NCI-H2029 treated with DMSO at 0.1 percent for 48 hours (cell line): ENCODE measurements at places on chromosomes 2 and 18.

- DNase-seq, result no peak
Measured at GRCh38 chr18:27400001-27400400, 214.9 kb upstream of the CHST9 start.

GRCh38 chr2:64145714-64146113 is 1.5 kb upstream of the PELI1 start:
- no peak for DNase-seq

GRCh38 chr2:137937246-137937645 is 27.0 kb upstream of the HNMT start:
- DNase-seq, result no peak

DNA sequence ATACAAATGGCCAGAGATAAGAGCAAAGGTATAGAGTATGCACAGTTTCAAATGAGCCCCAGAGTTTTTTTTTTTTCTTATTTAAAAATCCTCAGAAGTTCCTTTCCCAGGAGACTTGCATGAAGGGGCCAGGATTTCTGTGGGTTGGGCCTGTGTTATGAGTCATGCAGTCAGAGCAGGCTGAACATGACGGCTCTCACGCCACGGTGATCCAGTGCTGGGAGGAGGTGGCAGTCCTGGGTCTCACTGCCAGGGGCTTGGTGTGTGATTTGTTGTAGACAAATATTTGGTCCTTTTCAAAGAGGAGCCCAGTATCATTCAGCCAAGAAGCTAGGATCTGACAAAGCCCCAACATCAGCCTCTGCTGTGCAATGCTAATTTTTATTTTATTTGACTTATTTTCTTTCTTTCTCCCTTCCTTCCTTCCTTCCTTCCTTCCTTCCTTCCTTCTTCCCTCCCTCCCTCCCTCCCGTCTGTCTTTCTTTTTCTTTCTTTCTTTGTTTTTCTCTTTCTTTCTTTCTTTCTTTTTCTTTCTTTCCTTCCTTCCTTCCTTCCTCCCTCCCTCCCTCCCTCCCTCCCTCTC is 10.4 kb upstream of the KCNE4 start:
- DNase-seq, result no peak

DNA sequence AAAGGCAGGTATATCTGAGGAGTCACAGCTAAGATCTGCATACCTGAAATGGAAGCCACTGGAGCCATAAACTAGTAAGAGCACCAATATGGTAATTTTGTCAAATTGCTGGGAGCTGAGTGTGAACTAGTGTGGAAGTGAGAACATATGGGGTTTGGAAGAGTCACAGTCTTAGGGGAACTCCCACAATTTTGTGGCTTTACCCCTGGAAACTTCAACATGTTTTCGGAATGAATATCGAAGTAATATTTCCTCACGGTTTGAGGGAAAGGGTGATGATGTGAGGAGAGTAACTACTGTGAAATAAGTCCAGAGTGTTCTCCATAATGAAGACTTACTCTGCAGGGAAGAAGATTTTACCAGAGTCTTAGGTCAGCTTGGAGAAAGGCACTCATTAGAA is 565.9 kb downstream of the RIT2 start:
- no peak for DNase-seq

DNA sequence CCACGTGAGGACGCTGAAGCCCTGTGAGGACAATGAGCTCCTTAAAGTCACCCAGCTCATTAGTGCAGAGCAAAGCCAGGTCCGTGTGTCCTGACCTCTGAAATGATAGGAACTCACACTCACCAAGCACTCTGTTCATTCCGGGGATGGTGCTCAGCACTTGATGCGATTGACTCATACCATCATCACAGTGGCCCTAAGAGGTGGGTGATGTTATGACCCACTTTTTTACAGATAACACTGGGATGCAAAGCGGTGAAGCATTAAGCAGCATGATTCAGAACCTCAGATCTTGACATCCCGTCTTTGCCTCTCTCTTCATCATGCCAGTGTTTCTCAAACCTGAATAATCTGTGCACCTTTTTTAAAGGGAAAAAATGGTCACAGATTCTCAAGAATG is 234.8 kb downstream of the ALPK2 start:
- DNase-seq, result no peak

DNA sequence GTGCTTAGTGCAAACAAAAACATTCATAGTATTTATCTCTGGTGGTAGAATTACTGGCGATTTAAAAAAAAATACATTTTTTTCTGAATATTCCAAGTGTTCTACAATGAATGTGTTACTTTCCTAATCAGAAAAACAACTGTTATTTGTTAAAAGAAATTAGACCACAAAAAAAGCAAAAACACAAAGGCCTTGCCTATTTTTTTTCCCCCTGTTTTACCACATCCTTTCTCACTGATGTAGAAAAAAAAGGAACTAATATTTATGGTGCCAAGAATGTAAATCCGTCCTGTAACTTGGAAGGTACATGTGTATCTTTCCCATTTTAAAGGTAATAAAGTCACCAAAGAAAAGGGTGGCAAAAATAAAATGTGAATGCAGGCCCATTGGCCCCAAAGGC is 28.4 kb upstream of the MGAT4A start:
- DNase-seq, result no peak

GRCh38 chr18:65919018-65919417 is 168.2 kb downstream of the CDH7 start:
- DNase-seq, result no peak

- DNase-seq, result no peak
Measured at GRCh38 chr2:227493524-227493923, 21.6 kb downstream of the AGFG1 start.

- DNase-seq, result no peak
Measured at GRCh38 chr2:241269707-241270520, 45.6 kb downstream of the HDLBP start.

DNA sequence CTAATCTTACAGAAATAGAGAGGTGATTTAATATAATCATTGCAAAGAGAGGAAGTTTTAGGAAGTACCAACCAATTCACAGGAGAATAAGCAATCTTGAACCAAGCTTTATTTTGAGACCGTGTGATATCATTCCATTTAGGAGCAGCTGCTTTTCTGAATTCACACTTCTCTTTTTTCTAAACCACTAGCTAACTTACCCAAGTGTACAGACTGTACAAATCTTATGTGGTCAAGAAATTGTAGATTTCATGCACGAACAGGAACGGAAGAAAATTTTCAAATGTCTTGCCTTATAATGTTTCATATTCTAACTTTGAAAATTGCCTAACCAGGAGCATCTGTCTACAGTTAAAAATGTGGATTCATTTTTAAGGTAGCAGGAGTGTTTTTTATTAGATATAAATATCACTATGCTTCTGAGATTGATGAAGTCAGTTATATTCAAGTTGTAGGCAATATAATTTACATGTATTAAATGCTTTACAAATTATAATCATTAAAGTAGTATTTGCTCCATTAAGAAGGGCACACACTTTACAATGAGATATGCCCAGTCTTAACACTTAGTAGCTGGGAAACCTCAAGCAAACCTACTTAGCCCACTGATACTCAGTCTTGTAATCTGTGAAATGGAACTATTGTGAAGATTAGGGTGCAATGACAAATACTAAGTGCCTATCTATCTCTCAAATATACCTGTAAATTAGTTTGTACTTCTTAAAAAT is 302.2 kb upstream of the STON1 start:
- DNase-seq, result no peak

GRCh38 chr2:191421950-191422349 is 176.7 kb downstream of the MYO1B start:
- DNase-seq, result no peak

DNA sequence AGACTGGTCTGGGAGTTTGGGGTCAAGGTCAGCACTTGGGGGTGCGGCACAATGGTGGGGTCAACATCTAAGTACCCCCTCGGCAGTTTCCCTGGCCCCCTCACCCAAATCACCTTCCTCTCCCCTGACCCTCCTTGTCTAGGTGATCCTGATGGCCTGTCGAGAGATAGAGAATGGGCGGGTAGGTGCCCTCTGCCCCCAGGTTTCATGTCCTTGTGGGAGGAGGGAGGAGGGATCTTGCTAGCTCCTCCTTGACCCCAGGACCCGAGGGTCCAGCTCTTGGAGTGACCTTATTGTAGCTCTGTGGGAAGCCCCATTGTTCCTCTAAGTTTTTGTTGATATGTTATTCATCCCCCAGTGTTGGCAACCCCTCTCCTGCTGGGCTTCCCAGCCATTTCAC is 3.6 kb downstream of the PTPN18 start:
- no peak for DNase-seq

GRCh38 chr18:11146238-11146946 is 3.0 kb downstream of the PIEZO2 start:
- DNase-seq, result no peak

GRCh38 chr18:37453752-37454151 is 111.8 kb downstream of the CELF4 start:
- no peak for DNase-seq

DNA sequence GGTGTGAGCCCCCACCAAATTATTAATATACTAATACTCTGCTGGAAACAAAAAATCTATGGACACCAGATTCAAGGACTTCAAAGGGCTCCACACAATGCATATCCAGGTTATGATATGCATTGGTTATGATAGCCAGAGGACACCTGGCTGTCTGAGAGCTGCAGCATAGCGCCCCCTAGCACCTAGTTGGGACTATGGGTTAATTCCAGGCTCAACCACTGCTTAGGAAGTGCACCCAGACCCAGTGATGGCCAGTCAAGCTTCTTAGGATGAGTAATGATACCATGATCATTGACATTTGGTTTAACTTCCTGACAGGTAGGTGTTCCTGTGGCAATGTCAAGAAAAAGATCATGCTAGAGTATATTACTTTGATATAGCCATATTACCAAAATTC is 3.8 kb upstream of the FRZB start:
- no peak for DNase-seq

GRCh38 chr2:37355735-37356134 is 11.3 kb downstream of the QPCT start:
- no peak for DNase-seq

DNA sequence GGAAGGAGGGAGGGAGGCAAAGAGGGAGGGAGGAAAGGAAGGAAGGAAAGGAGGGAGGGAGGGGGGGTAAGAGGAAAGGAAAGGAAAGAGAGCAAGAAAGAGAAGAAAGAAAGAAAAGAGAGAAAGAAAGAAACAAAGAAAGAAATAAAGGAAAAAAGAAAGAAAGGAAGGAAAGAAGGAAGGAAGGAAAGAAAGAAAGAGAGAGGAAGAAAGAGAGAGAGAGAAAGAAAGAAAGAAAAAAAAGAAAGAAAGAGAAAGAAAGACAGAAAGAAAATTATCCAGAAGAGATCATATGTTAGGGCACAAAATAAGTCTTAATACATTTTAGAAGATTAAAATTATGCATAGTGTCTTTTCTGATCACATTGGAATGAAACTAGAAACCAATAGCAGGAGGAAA is 24.3 kb upstream of the TFCP2L1 start:
- DNase-seq, result no peak

DNA sequence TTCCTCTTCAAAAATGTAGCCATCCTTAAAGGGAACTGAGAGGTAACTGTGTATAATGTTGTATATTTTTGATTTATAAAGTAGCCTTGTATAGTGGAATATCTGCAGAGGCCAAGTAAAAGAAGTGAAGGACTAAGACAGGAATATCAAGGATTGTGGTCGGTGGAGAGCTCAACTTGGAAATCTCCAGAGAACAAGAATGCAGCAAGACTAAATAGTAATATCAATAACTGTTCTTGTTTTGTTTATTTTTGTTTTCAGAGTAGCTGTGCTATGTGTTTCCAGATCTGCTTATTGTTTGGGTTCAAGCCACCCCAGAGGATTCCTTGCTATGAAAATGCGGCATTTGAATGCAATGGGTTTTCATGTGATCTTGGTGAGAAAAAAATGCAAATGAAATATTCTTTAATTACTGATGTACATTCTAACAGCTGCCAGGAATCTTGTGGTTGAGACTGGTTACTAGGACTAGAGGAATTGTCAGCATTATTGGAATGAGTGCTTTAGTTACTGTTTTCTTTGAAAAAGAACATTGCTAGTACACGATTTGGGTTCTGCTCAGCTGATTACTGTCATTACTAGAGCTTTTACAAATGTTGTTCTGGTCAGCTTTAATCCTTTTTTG is 25.0 kb downstream of the FASTKD2 start:
- no peak for DNase-seq

- DNase-seq, result no peak
Measured at GRCh38 chr2:187422282-187422681, 25.8 kb downstream of the CALCRL start.

GRCh38 chr2:101327863-101328394 is 19.4 kb upstream of the RNF149 start:
- peak; percentile 24 for DNase-seq

DNA sequence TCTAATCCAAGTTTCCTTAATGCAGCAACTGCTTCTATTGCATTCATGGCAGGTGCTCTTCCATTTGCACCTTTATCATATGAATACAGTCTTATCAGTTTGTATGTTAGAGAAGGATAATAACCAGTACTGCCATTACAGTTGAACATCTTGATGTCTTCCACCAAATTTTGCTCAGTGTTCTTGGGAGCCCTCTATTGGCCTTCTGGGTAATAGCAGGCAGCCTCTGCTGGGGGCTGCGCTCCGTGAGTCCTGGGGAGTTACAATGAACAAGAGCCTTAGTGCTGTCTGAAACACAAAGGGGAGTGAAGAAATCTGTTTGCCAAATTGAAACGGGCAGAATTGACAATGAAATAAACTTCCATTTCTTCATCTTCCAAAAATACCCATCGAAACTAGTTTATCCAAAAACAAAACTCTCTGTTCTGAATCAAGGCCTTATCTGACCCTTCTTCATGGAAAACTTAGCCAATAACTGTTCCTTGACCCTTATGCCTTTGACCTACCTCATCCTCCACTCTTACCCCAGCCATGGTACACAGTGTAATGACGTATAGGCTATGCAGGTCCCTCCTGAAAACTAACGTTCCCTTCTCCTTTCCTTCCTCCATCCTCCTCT is 79.9 kb downstream of the ALK start:
- peak; percentile 37 for DNase-seq

DNA sequence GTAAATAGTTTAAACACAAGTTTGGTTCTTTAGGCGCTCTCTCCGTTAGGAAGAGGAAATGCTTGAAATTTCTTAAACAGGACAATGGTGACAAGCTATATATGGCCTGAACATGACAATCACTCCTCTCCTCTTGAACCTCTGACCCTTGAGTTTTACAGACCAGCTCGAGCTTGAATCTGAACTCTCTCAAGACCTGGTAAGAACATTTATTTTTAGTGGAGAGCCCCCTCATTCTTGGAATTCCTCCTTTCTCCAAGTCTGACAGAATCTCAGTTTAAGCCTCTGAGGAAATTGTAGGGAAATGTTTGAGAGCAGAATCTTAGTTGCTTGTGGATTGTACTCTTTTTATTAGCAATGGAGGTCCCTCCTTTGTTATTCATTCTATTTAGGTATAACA is 1293.6 kb upstream of the ZEB2 start:
- DNase-seq, result no peak

GRCh38 chr2:233422050-233422639 is 67.9 kb downstream of the DGKD start:
- DNase-seq, result peak; percentile 89

DNA sequence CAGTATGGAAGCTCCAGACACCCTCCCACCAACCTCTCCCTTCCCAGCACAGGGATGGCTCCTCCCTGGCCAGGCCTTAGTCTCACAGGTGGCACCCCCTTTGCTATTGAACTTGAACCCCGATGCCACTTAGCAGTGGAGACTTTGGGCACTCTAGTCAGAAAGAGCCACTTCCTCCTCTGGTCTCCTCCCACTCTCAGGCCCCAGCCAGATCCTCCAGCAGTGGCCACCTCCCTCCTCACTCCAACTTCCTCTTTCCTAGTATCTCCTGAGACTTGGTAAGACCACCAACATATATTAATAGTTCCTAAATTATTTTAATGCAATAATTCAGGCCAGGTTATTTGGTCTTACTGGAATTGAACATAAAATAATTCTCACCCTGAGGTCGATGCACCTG is 437.2 kb upstream of the ID2 start:
- no peak for DNase-seq
